Osteoblast (primary cell): ENCODE measurements at places on chromosomes 12 and 14. TPM values are rescaled to one million over a fixed set of nuclear protein-coding genes. Genes with fewer than 3 reads are reported as not detected.
A peak's percentile ranks its signal among the peaks of the same experiment; 100 is the strongest.

MYF5 gene
- total RNA-seq: not detected in 2 replicates

STYK1 gene
- under 0.01 TPM in 2 replicates for total RNA-seq

ACRBP gene
- under 0.01 and 0.36 TPM in 2 replicates for total RNA-seq

IL22 gene
- not detected in 2 replicates for total RNA-seq

SIX1 gene
- total RNA-seq: 18.1 and 21.5 TPM in 2 replicates

DYRK4 gene
- 27.1 and 30.4 TPM in 2 replicates for total RNA-seq

OR4E2 gene
- total RNA-seq: not detected in 2 replicates

- DNase-seq: peak; percentile 88
Observed at GRCh38 chr12:132527186-132527882, 37.4 kb downstream of the FBRSL1 start.

DNA sequence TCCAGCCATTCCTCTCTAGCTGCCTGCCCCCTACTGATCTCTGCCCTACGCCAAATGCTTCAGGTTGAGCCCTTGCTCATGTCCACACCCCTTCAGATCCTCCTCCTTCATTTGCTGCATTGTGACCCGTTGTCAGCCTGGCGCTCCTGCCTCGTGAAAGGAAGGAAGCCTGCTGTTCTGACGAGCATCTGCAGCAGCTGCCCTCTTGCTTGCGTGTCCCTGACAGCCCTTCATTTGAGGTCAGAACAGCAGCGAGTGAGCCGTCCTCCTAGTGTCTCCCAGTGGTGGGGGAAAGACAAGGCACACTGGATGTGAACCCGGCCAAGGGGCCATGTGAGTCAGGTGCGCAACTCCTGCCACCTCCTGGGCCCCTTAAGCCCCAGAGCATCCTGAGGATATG lies 3.0 kb upstream of the PIANP start:
- DNase-seq: peak; percentile 92

- DNase-seq: no peak
Observed at GRCh38 chr12:85188619-85189018, 91.4 kb upstream of the ALX1 start.

DNA sequence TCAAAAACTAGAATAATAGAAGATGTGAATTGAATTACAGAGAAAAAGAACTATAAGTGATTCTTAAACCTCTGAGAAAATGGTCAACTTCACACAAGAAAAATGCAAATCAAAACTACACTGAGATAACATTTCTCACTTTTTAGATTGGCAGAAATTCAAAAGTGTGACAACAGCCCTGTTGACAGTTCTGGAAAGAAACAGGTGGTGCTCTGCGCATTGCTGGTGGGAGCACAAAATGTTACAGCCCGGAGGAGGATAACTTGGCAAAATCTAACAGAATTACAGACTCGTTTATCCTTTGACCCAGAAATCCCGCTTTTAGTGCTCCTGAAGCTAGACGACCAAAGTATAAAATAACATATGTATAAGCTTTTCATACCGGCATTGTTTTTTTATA lies 222.5 kb upstream of the CNTN1 start:
- DNase-seq: no peak

- peak; percentile 41 for DNase-seq
Observed at GRCh38 chr14:63204407-63205043, at the start of gene RHOJ. Gene RHOJ, plus strand, starts transcription at chr14:63204443. Its CDS starts 427 bp downstream, at chr14:63204870.

DNA sequence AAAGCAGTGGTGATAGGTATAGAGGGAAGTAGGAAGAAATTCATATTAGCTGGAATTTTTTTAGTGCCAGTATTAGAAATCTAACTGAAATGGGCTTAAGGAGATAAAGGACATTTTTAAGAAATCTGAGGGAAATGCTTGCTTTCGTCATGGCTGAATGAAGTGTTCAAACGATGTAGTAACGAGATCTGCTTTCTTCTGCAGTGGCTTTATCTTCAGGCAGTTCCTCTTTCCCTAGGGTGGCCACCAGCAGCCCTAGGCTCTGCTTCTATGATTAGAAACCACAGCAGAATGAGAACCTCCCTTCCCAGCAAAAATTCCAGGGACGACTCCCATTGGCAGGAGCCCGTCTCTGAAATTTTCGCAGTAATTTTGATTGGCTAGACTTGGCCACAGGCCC lies 163.9 kb upstream of the FRMD6 start:
- DNase-seq: no peak
